ENCODE measurements at places on chromosomes 1 and 21.
A peak's percentile ranks its signal among the peaks of the same experiment; 100 is the strongest.

DNA sequence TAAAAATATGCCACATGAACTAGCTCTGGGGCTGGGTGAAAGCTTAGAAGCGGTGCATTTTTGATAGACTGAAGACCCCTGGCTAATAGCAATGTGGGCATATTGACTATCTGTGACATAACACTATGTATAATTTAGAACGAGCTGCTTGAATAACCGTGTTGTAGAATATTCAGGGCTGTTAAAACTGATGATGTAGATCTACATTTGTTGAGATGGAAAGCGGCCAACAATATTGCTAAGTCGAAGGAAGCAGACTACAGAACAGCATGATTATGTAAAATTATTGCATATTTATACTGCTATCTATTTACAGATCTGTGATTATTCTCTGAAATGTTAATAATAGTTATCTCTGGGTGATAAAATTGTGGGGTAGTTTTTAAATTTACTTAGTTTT, 41.1 kb upstream of the BCL10 start:
- DNase-seq, result no peak

DNA sequence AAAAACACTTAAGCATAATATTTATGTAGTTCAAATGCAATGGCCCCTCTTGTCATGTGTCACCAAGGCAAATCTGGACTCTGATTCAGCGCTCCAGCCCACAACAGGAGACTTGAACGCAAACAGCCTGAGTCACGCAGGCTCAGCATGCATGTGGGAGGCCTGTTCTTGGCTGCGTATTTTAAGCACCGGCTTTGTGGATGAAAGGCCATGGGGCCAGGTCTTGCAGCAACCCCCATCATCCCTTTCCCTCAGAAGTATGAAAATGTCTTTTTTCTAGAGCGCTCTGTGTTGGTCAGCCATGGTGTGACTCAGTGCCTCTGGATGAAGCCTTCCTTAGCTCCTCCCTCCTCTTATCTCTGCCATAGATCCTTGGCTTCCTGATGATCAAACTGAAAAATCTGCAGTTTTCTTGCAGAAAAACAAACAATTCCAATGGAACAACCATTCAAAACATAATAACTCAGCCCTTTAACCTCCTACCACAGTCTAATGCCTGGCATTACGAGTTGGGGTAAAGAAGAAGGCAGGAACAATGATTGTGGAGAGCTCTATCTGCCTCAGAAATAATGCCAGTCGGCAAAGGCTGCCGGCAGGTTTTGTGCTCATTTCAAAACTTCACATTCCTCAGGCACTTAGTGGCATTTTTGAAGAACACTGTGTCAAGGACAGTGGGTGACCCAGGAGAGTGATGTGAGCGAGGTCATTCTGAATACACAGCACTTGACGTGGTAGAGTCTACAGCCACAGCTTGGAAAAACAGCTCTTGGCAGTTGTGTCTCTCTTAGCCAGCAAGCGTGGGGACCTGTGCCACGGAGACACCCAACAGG, 167.5 kb downstream of the CLIC6 start:
- DNase-seq, result peak; percentile 22

- DNase-seq, result no peak
These were observed 5.2 kb downstream of the RCSD1 start for GRCh38 chr1:167635156-167635648.

GRCh38 chr1:11578004-11578403, 76.2 kb downstream of the FBXO2 start:
- DNase-seq, result no peak

DNA sequence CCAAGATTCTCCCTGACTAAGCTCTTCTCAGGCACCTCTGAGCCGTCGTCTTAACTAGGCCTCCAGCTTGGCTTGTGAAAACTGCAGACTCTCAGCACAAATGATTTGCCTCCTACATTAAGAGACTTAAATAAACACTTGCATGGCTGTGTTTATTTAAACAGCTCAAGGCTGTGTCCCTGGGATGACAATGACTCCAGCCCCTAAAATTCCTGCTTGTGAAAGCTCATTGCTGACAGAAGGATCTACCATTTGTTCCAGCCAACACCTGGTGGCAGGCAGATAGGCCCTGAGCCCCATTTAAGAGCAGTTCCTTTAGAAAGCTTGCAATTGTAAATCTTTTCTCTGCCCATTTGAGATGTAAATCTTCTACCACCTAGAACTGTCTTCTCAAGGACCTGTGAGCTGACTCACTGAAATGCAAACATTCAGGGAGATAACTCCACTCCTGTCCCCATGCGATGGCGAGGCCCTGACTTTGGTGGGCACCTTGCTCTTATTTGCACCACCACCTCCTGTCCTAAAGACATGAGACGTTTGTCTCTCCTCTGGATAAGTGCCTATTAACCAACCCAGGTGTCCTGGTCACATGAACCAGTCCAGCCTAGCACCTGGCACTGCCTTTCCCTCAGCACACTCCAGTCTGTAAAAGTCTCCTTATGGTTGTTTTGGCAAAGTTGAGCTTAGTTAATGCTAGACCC, 15.1 kb upstream of the PCP4 start:
- no peak for DNase-seq

- DNase-seq, result no peak
These were observed 99.9 kb downstream of the BEND5 start for GRCh38 chr1:48676822-48677221.

All from activated CD4-positive, alpha-beta T cell treated with anti-CD3 and anti-CD28 coated beads for 4 hours (primary cell).